ENCODE measurements at places on chromosomes 2 and 18.

GRCh38 chr2:45432406-45432805 is 178.7 kb downstream of the SRBD1 start:
- no peak for DNase-seq

- DNase-seq, result no peak
Observed at GRCh38 chr2:156327835-156328695, 4.5 kb downstream of the NR4A2 start.

DNA sequence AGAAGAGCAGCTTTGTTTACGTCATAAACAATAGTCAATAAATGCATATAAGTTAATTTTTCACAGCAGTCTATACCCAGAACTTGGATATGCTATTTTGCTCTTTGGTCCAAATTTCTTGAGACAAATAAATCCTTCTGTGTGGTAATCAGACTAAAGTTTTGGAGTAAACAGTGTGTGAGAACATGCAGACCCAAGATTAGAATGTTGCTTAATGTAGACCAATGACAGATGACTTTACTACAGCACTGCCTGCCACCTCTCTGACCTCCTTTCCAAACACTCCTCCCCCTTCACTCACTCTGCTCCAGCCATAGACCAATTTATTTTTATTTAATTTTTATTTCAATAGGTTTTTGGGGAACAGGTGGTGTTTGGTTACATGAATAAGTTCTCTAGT is 115.3 kb upstream of the TANK start:
- no peak for DNase-seq

- DNase-seq, result no peak
Observed at GRCh38 chr2:217732992-217733391, 269.8 kb downstream of the TNS1 start.

GRCh38 chr2:29753671-29754444 is 167.5 kb downstream of the ALK start:
- no peak for DNase-seq

DNA sequence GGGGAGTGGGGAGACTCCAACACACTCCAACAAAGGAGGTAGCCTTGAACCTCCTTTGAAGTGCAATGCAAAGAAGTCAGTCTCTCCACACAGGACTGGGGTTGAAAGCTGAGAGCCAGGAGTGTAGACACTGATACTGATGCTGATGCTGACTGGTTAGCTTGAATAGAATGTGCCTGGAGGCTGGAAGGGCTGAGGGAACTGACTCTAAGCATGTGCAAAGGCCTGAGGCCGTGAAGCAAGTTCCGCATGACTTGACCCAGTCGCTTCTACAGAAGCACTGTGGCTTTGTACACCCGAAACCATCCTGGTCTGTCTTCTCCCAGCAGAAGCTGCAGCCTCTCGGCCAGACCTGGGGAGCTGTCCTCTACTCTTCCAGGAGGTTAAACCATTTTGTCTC is 10.4 kb downstream of the FOXI3 start:
- DNase-seq, result no peak

GRCh38 chr2:113341191-113341869 is 62.6 kb upstream of the PAX8 start:
- DNase-seq, result no peak

DNA sequence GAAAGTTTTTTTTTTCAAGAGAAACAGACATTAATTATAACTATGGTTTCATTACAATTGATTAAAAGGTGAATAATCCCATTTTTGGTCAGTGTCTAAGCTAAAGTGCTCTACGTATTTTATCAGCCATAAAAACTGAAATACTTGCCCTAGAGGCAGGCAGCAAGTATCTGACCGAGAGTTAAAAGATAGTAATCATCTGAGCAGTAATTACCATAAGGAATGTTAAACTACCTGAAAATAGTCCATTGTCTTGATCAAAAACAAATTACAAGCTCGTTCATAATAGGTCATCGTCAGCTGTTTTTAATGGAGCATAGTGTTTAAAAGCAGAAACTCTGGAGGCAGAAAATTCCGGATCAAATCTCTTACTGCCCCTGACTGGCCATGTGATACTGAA is 105.7 kb upstream of the ZEB2 start:
- DNase-seq, result no peak

DNA sequence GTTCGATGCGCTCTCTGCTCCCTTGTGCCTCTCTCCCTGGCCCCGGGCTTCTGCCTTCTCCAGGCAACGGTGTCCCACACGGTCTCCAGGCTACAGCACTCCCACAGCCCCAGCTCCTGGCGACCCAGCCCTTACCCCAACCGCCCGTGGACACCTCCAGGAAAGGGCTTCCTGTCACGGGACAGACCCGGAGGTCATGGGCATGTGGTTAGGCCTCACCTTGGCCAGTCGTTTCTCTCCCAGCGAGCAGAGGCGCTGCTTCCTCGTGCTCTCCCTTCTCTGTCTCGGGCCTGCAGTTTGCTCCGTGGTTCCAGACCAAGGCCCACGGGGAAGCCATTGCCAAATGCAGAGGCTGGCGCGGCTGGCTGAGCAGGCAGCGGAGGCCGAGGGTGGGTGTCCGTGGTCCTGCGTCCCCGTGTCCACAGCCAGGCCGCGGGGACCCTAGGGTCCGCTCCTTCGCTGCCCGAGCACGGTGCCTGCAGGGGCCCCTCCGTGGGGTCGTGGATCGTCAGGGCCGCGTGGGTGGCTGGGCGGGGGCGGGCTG is 61.0 kb upstream of the IL1RL1 start:
- DNase-seq, result no peak

DNA sequence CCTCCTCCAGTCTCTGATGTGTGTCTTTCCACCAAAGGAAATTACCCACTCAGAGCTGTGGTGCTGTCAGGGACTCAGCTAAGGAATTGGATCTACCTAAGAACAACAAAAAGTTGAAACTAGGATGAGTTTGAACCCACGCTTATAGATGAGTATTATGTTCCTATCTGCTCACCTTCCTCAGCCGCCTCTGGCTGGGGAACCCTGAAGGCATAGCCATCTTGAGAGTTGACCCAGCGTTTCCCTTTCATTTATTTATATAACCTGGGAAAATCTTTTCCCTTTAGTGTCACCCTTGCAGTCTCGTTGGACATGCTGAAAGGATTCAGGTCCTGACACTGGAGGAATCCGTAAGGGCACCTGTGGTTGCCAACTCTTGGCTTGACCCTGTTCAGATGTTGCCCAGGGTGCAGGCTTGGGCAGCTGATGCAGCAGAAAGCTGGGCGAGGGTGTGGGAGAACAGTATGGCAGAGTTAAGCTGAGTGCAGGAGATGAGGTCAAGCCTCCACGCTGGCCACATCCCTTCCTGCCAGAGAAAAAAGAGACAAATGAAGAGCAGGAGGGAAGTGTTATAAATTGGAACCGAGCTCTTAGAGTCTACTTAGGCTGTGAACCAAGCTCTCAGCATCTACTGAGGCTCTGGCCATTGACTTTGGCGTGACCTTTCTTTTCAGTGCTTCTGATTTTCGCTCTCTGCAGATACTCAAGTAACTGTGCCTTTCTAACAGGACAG is 1.9 kb downstream of the CDH20 start:
- DNase-seq, result no peak

DNA sequence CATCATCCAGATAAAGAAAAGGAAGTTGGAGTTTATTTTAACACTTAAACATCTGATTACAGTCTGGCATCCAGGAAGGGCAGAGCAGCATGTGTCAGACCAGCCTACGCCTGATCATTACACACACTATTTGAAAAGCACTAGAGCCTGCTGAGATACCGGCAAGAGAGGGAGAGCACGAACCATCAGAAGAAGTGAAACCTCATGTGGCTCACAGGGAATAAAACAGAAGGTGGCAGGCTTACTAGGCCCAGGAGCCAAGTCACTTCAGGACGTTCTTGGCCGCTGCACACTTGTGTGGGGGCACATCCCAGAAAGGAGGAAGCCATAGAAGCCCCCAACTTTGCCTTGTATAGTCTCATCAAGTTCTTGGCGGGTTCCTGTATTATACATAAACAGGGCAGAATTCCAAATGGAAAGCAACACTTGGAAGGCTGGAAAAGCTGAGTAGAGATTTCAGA is 105.5 kb downstream of the UGGT1 start:
- peak; percentile 70 for DNase-seq

Data from endothelial cell of umbilical vein (primary cell).